ENCODE measurements at places on chromosomes 16 and 17.

- DNase-seq = peak; percentile 95
These were observed at the start of gene FAM171A2 for GRCh38 chr17:44363613-44364159. FAM171A2 (minus strand) TSS chr17:44363853; CDS start chr17:44363714, 139 bp downstream.

- DNase-seq = no peak
These were observed 163.2 kb downstream of the TOX3 start for GRCh38 chr16:52383640-52384292.

- no peak for DNase-seq
These were observed 25.8 kb downstream of the POLR2A start for GRCh38 chr17:7509937-7510336.

DNA sequence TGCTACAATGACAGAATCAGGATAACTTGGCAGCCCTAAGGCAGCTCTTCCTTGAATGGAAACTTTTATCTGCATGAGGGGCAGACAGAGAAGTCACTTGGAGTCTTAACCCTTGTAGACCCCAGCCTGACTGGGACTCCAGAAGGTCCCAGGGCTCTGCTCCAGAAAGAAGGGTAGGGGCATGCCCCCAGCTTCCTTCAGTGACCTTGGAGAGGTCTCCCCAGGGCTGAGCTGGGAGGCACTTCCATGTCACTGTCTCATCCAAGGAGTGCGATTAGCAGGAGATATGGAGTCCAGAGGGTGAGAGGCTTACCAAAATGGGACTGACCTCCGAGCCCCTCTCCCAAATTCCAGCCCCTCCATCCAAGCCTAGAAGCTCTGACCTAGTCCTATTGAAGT is 3.4 kb upstream of the NLRC5 start:
- no peak for DNase-seq

DNA sequence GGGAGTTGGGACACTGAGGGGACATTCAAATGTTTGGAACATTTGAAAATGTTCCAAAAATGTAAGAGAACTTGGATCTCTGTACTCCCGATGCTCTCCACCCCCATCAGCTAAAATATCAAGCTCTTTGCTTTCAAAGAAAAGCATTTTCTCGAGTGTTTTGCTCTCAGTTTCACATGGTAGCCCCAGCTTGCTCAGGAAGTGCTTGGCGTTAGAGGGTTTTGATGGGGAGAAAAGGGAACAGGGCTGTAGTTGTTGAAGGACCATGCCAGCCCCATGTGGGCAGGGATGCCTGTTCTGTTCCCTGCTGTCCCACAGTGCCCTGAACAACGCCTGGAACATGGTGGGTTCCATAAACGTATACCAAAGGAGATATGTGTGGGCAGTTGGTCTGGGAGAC is 37.0 kb downstream of the RAI1 start:
- DNase-seq = no peak

DNA sequence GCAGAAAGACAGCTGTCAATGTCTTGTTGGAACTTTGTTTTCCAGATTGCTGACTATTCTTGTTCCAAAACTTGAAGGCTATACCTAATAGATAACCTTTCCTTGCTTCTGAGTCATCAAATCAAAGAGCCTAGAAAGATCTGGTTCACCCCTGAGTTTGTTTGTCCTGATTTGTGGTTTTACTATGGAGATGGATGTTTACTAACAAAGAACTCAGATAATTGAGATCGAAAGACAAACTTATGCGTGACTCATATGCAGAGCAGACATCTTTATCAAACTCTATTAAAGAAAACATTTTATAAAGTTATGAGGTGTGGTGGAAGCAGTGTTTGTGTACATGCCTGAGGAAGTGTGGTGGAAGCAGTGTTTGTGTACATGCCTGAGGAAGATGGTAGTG is 311.1 kb upstream of the TBX2 start:
- no peak for DNase-seq

DNA sequence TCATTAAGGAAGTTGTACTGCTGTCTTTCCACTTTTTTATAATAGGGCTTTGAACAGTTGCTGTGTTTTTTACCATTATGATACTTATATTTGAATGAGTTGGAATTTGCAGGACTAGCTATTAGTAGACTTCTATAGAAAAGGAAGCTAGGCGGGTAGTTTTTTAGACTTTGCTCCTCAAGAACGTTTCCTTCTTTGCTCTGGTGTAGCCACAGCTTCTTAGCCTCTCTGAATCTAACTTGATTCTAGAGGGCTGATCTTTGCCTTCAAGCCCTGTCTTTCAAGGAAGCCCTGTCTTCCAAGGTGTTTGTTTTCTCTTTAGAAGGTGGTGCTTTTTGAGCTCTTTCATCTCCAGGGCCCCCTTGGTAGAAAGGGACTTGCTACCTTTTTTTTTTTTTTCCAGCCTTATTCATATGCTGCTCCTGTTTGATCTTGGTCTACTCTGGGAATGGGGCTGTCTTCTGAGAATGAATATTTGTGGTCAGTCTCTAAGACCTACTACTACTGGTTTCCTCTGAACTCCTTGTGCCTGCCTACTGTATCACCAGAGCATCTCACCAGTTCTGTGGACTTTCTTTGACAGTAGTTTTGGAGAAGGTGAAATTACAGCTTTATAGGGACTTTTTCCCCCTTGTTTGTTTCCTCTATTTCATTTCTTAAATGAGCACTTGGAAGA is 52.3 kb upstream of the RASL10B start:
- DNase-seq = no peak

DNA sequence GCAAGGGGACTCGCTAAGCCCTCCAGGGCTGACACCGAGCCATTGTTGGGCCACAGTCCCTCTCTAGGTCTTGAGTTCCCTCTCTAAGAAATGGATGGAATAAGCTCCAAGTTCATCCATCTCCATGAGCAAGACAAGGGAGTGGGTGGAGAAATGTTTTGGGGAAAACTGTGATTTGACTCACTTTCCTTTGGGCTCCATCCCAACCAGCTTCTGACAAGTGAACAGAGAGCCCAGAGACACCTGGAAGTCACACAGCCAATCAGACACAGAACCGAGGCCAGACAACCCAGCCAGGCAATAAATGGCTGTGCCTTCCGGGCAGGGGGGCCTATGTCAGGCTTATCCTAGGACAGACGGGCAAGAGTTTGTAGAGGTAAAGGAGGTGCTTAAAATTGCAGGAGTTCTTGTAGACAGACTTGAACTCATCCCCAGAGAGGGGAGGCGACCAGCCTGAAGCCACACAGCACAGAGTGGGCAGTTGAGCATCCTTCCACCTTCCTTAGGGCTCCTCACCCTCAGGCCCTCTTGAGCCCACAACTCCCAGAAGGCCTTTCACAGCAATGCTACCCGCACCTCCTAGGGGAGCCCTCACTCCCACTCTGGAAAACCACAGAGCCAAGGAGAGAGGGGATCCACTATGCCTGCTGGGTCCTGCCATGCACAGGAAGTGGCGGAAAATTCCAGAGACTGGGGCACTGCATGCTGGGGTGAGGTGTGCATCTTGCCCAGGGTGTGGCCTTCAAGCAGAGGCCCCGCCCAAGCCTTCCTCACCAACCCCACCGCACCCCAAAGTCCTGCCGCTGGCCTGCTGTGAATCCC is 9.5 kb upstream of the FAM83G start:
- DNase-seq = no peak

DNA sequence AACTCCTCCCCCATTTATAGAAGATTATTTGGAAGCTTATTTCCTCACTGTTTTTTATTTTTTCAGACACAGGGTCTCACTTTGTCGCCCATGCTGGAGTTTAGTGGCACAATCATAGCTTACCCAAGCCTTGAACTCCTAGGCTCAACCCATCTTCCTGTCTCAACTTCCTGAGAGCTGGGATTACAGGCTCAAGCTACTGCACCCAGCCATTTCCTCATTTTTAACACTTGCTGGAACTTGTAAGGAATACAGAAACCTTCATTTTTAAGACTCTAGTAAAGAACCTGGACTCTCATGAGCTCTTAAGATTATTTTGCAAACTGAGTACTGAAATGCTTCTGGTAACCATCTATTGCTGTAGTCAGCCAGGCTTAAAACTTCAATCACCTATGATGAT is 29.9 kb downstream of the KANSL1 start:
- no peak for DNase-seq

GRCh38 chr16:30567160-30567990 is 4.1 kb downstream of the ZNF688 start:
- DNase-seq = no peak

DNA sequence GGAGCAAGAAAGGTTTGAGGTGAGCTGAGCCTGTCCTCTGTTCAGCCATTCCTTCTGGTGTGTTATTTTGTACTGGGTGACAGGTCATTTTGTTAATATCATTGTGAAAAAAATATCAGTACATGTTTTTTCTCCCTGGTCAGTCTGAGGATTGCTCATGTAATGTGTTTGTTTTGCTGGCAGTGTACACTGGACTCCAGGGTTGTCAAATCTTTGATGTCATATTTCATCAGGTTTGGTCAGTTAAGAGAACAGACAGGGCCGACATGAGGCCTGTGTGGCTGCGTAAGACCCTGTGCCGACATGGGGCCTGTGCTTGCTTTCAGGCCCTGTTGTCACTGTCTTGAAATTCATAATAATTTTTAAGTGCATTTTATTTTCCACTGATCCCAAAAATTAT is 22.5 kb downstream of the CLUAP1 start:
- DNase-seq = no peak

- no peak for DNase-seq
These were observed at the start of gene CCDC92B for GRCh38 chr17:2749058-2749783. CCDC92B (minus strand) TSS chr17:2749652; CDS start chr17:2735145, 14,507 bp downstream.

DNA sequence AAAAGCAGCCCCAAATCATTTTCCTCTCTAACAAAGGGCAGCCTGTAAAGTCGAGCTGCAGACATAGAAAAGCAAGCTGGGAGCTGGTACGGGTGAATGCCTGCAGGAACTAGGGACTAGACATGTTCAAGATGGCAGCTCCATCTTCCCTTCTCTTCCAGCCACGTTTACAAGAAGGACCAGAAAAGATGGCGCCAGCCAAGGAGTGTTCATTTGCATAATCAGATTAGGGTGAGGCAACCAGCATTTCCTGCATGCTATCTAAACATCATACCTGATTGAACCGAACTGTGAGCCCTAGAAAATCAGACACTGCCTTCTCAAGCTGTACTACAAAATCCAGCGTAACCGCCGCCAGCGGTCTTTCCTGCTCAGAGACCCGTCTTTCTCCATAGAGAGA is 896.8 kb downstream of the CDH11 start:
- DNase-seq = no peak

DNA sequence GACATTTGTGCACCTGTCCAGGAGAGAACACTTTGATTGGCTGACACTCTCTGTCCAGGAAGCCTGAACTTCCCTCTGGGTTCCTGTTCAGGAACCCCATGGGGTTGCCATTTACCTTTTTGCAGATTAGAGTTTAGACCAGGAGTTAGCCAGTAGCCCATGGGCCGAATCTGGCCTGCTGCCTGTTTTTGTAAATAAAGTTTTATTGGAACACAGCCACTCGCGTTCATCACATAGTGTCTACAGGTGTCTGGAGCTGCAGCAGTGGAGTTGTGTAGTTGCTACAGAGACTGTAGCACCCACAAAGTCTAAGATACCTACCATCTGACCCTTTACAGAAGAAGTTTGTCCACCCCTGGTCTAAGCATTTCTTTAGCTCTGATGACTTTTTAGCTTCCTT is 70.9 kb downstream of the ABCC1 start:
- DNase-seq = no peak

DNA sequence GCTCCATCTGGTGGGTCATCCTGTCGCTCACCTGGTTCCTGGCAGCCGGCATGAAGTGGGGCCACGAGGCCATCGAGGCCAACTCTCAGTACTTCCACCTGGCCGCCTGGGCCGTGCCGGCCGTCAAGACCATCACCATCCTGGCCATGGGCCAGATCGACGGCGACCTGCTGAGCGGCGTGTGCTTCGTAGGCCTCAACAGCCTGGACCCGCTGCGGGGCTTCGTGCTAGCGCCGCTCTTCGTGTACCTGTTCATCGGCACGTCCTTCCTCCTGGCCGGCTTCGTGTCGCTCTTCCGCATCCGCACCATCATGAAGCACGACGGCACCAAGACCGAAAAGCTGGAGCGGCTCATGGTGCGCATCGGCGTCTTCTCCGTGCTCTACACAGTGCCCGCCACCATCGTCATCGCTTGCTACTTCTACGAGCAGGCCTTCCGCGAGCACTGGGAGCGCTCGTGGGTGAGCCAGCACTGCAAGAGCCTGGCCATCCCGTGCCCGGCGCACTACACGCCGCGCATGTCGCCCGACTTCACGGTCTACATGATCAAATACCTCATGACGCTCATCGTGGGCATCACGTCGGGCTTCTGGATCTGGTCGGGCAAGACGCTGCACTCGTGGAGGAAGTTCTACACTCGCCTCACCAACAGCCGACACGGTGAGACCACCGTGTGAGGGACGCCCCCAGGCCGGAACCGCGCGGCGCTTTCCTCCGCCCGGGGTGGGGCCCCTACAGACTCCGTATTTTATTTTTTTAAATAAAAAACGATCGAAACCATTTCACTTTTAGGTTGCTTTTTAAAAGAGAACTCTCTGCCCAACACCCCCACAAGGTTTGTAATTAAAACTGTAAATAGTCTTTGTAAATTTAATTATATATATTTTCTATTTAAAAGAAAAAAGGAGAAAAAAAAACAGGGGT is 1.7 kb downstream of the FZD2 start:
- no peak for DNase-seq

GRCh38 chr17:68290268-68290954 is 516 bp downstream of the SLC16A6 start:
- no peak for DNase-seq

GRCh38 chr17:78272181-78272913 is 40.9 kb downstream of the TMEM235 start:
- no peak for DNase-seq

- DNase-seq = peak; percentile 71
These were observed 139.6 kb downstream of the XYLT1 start for GRCh38 chr16:17331071-17331607.

- DNase-seq = no peak
These were observed 78.2 kb downstream of the MARF1 start for GRCh38 chr16:15564604-15565339.

DNA sequence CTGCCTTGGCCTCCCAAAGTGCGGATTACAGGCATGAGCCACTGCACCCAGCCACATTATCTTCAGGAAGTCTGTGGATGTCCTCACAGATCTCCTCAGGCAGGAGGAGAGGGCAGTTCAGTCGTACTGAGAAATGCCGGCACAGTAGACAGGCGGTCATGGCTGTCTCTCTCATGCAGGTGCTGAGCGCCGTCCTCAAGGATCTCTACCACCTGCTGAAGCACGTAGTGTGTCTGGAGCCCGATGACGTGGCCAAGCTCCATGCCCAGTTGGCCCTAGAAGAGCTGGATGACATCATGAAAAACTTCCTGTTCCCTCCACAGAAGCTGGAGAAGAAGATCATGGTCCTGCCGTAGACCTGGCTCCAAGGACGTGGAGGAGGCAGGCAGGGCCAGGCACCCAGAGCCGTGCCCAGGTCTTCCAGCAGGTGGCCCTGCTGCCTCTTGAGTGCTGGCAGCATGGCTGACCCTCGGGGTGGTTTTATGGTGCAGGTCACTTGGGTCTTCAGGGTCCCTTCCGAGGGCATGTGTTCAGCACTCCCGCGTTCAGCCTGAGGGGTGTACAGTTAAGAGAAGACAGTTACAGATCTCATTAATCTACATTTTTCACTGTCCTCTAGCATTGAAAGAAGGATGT is 22.0 kb upstream of the HAS3 start:
- DNase-seq = no peak

DNA sequence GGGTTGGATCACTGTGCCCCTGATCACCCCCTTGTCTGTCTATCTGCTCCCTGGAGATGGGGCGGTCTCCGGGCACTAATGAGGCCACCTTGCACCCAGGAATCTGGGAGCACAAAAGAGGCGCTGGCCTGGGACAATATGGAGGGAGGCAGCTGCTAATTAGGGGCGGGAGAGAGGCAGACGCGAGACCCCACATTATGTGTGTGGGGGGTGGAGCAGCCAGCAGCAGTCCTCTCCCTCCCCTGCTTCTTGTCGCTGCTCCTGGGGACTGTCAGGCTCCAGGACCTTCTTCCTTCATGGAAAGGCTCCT is 324 bp upstream of the HCRT start:
- DNase-seq = no peak
